CD4-positive, alpha-beta T cell treated with Interleukin-6 at 100 ng/mL for 8 hours (primary cell): ENCODE measurements at places on chromosomes 11 and 22.

DNA sequence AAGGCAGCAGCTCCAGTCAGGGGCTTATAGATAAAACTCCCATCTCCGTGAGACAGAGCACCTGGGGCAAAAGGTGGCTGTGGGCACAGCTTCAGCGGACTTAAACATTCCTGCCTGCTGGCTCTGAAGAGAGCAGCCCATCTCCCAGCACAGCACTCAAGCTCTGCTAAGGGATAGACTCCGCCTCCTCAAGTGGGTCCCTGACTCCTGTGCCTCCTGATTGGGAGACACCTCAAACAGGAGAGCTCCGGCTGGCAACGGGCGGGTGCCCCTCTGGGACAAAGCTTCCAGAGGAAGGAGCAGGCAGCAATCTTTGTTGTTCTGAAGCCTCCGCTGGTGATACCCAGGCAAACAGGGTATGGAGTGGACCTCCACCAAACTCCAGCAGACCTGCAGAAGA, 279.4 kb downstream of the LARGE1 start:
- DNase-seq, result no peak

- no peak for DNase-seq
Measured at GRCh38 chr11:47514825-47515647, 37.9 kb downstream of the CELF1 start.

DNA sequence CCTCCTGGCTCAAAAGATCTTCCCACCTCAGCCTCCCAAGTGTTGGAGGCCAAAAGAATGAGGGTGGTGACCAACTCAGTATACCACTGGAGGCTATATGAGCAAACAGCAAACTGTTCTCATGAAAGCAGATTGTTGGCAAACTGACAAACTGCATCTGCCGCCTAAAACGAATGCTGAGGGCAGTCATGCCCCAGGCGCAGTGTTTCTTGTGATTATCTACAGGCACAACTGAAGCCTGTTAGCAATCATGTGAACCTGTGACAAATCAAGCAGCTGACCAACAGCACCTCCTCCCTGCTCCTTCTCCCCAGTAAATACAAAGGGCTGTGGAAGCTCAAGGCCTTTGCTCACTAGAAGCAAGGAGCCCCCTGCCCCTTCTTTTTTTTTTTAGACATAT, 47.8 kb downstream of the BTBD10 start:
- DNase-seq, result no peak

DNA sequence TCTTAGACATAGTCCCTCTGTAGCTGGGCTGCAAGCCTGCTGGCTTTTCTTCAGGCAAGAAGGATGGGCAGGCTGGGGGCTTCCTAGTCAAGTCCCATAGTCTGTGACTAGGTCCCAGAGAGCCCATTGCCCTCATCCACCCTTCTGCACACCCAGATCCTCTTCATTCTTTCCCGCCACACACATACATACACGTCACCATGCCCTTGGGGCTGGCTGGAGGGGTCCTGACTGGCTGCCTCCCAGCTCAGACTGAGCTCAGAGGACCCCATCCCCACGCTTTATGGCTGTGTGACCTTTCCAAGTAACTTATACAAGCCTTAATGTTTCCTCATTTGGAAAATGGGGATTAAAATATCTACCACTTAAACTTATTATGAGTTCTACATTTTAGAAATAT, 13.5 kb upstream of the PPFIBP2 start:
- no peak for DNase-seq

DNA sequence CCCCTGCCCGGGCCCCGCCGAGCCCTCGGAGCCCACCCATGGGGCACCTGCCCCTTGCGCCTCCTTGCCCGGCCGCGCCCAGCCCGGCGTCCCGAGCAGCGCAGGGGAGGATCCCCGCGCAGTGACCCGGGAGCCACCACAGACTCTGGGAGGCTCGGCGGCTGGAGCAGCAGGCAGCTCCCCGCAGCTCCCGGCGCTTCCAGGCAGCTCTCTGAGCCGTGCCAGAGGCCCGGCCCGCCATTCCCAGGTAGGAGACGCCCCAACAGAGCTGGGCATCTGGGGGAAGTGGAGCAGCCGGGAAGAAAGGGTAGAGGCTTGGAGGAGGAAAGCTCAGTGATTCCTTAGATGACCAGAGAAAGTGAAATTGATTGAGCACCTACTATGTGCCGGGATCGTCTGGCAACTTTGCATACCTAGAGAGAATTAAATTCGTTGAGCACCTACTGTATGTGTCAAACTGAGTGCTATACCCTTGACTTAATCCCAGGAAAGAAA, 670 bp downstream of the RASD2 start:
- no peak for DNase-seq

DNA sequence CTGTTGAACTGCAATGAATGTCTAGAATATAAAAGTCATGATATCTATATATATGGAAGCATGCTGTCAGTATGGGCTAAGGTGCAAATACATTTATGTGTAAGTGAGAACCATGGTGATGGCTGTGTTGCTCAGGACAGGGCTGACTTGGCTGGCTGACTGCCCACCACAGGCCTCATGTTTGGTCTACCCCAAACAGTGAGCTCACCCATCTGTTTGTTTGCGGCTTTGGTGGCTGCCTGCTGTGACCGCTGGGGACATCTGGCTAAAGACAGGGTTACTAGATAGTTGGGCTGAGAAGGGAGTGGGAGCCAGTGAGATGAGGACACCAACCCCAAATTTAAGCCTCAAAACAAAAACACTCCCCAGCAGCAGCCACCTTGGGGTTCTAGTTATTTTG, 6.3 kb downstream of the CD44 start:
- DNase-seq, result no peak

- DNase-seq, result no peak
Measured at GRCh38 chr22:29734838-29735237, 15.0 kb downstream of the CABP7 start.

- no peak for DNase-seq
Measured at GRCh38 chr11:78338138-78338537, 79.5 kb downstream of the GAB2 start.

DNA sequence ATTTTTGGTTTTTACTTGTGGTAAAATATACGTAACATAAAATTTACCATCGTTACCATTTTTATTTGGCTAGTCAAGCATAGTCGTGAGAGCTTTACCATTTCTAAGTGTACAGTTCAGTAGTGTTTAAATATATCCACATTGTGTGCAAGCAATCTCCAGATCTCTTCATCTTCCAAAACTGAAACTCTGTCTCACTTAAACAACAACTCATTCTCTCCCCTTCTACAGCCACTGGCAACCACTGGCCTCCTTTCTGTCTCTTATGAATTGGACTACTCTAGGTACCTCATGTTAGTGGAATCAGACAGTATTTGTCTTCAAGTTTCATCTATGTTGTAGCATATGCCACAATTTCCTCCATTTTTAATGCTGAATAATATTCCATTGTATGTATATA, 37.4 kb downstream of the SMC1B start:
- DNase-seq, result no peak

DNA sequence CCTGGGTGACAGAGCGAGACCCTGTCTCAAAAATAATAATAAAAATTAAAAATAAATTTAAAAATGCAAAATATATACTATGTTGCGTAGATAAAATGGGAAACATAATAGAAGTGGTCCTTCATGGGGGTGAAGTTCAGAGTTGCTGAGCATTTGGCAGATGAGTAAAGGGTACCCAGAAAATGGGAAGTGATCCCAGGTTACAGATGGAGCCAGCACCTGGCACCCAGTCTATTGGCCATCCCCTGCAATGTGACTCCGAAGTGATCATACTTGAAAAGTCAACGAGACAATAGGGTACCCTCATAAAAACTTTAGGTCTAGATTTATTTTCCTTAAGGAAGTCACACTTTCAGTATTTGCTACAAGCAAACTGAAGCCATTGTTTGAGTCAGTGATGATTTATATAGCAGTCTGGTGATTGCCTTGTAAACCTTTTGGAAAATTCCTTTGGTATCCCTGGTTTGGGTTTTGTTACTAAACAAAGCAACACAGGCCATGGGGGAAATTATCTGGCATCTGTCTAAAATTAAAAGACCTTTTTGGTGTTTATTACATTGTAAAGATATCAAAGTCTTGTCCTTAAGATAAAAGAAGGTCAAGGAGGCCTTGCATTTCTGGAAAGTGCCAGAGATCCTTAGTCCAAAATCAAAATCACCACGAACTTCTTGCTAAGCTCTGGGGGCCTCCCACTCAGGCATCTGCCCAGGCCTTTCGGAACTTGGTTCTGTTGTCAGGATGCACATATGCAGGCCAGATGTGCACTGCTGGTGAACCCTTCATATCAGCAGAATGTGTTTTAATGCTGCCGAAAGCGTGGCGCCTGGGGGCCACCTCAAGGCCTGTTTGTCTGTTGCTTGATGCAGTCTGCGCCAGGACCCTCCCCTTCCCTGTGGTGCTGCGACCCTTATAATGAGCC, 4.3 kb downstream of the SMARCB1 start:
- DNase-seq, result no peak

- DNase-seq, result no peak
Measured at GRCh38 chr11:35174666-35175065, 35.7 kb downstream of the CD44 start.

DNA sequence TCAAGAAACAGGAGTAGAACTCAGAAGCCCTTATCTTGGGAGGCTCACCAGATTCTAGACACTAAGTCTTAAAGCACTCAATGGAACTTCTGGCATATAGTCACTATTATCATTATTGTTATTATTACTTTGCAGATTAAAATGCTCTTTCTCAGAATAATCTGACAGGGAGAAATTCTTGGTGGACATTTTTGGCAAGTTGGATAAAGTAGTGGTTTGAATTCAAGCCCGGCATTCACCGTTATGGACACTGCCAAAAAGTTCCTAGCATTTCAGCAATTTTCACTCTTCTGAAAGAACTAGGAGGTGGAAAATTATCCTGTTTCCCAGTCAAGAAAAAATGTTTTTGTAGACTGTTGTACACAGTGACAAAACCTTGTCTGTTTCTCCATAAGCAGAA, 179.6 kb upstream of the ISX start:
- DNase-seq, result no peak

DNA sequence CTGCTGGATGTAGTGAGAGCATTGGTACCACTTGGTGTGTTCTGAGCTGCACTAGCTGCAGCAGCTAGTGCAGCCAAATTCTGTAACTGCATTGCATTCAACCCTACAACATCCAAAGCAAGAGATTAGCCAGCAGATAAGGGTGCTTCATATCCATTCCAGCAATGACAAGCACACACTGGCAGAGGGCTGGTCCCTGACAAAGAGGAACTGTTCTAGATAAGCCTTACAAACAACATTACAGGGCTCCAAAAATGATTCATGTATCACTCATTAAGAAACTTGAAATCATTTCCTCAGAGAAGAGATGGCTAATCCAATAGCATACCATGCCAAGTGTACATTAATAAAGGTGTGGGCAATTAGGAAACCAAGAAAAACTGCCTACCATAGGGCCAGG, 28.4 kb upstream of the RAPSN start:
- DNase-seq, result no peak

- no peak for DNase-seq
Measured at GRCh38 chr11:21769188-21769587, 423.7 kb upstream of the ANO5 start.

DNA sequence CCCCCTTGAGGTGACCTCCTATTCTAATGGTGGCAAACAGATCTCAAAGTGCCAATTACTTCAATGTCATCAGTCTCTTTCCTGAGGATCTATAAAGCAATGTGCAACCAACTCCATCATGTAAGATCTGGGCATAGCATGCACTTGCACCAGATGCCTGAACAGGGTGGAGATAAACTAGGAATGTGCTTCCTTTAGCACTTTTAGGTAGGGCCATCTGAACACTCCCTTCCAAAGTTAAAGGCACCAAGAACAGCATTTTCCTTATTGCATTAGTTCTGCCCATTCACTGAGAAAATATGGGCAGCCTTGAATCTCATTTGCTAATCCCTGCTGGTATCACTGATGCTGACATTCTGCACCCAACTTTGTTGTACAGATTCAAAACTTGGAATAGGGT, 112.0 kb downstream of the SGSM3 start:
- DNase-seq, result no peak

GRCh38 chr11:65785319-65786007, 1.4 kb upstream of the OVOL1 start:
- no peak for DNase-seq

DNA sequence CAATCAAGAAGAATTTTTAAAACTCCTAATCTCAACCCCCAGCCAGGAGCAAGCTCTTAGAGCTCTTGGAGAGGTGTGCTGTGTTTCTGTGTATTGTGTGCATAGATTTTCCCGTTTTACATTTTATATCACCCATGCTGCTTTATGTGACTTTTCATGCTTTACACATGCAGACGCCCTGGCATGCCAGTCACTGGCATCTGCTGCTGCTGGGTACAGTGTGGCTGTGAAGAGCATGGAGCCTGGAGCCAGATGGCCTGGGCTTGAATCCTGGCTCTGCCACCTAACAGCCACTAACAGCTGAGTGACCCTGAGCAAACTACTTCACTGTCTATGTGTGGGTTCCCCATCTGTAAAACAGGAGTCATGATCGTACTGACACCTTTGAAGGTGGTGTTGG, 23.1 kb downstream of the POLR3H start:
- no peak for DNase-seq

DNA sequence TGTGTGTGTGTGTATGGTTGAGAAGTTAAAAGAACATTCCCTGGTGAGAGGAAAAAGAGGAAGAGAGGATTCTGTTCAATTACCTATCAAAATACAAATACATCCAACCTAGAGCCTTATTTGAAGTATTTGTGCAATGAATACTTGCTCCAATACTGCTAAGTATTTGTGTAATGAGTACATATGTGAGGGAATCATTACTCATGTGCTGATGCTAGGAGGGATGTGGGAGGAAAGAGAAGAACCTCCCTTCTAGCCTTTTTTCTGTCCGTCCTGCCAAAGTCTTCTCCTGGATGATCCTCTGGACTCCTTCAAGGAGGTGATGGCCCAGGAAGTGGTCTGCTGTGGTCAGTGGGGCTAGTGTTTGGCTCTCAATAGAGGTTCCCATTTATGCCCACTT, 36.0 kb upstream of the ACCSL start:
- DNase-seq, result no peak

DNA sequence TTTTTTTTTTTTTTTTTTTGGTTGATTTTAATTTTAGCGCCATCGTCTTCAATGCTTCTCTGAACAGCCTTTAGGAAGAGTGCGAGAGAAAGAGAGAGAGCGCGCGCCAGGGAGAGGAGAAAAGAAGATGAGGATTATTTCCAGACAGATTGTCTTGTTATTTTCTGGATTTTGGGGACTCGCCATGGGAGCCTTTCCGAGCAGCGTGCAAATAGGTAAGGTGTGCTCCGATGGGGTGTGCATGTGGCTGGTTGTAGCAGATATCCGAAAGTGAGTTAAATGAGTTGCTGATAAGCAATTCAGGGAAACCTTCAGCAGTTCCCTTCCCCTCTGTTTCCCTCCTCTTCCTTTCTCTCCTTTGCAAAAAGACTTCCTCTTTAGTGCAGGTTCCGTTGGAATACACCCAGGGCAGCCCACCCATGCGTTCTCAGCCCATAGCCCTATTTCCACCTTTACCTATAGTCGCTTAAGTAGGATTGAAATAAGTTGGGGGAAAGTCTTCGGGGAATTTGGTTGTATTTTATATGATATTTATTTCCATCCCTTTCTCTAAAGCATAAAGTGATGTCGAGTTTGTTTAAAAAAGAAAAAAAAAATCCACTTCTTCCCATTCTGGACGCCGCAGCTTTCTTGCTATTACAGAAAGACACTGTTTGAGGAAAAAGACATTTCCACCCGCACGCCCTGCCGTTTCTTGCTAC, 1.1 kb downstream of the GRIA4 start:
- DNase-seq, result no peak

- no peak for DNase-seq
Measured at GRCh38 chr11:117011541-117011898, 86.7 kb downstream of the SIK3 start.

GRCh38 chr11:45930031-45930794, 7.8 kb downstream of the LARGE2 start:
- peak; percentile 56 for DNase-seq

GRCh38 chr11:116929414-116930090, 92.1 kb upstream of the APOA1 start:
- no peak for DNase-seq

- DNase-seq, result no peak
Measured at GRCh38 chr22:41731609-41732008, 32.3 kb downstream of the MEI1 start.
